Stimulated activated CD4-positive, alpha-beta T cell treated with anti-CD3 and anti-CD28 coated beads, Interleukin-1b, Interleukin-23, amount 100 ng/mL, for 24 hours (primary cell): ENCODE measurements at places on chromosomes 11 and 22.

- no peak for DNase-seq
These were observed 32.4 kb downstream of the ST3GAL4 start for GRCh38 chr11:126387857-126388256.

GRCh38 chr11:16844268-16844771 is 105.9 kb downstream of the C11orf58 start:
- DNase-seq: no peak

DNA sequence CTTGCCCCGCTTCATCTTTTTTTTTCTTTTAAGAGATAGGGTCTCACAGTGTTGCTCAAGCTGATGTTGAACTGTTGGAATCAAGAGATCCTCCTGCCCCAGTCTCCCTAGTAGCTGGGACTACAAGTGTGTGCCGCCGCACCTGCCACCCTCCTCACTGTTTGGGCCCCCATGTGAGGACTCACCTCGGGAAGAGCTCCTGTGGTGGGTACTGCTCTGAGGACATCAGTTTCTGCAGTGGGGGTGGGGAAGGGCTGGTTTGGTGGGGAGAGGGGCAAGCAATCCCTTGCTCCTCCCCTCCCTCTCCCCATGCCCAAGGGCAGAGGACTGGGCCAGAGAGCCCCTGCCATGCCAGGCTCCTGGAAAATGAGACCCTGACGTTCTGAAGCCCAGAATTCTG is 1.5 kb upstream of the SLC16A8 start:
- no peak for DNase-seq

GRCh38 chr11:69071086-69071800 is 22.5 kb downstream of the TPCN2 start:
- DNase-seq: no peak

DNA sequence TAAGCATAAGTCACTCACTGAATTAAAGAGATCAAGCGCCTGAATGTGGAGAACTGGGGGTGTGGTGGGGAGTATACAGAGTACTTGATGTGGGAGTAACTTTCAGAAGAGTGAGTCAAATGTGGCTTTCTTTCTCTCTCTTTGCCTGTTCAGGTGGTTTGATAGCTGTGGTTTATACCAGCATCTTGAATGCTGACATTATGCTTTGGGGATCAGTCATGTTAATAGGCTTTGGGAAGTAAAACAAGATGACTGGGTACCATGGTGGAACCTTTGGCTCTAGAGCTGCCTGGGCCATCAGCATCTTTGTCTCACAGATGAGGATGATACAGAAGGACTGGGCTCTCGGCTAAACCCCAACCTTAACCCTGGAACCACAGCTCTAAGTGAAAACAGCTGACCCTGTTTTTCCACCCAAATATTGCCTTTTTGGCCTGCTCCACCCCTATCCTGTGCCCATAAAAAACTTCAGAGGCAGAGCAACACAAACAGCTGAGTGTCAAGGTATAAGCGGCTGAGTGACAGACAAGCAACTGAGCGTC is 58.2 kb upstream of the GNAZ start:
- DNase-seq: peak; percentile 39

DNA sequence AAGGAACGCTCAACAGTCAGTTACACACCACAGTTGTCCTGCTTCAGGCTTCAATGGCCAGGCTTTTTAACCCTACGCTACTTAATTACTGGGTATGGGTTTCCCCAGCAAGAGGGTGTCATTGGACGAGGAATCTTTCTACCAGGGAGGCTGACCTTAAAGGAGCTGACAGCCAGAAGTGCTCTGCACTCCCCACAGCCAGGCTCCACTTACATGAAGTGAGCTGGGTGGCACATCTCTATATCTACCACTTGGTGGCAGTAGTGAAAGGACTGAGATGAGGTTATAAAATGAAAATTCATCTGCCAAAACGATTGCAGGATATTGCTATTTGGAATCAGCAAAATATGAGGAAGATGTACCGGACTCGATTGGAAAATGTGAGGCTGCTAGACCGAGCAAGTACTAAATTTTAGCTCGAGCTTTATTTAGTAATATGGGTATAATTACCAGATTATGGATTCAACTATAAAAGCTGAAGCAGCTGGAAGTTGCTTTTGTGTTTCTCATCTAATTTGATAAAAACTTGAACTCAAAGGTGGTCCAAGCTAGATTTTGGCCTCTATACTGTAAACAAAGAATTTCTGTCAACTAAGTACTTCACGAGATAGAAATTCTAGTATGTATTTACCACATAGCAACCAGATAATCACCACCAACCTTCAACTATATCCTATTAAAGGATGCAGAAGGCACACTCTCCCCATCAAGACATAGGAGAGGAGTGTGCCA is 53.9 kb upstream of the CEP126 start:
- no peak for DNase-seq

DNA sequence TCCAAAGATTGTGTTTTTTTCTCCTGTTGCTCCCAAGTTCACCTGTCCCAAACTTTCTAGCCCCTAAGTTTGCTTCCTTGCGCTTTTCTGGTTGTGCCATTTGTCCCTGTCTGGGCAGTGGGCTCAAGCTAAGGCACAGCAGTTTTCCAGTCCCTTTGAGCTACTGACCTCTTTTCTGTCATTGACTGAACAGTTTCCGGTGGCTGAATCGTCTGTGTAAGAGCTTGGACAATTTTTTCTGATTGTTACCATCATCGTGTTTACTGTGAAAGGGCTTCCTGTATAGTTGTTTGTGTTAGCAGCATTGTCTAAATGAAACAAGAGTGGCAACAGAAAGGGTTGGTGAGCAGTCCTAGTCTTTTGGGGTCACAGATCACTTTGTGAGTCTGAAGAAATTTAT is 49.8 kb downstream of the BMAL1 start:
- DNase-seq: no peak

- no peak for DNase-seq
These were observed 55.7 kb downstream of the ANO1 start for GRCh38 chr11:70133771-70134335.

DNA sequence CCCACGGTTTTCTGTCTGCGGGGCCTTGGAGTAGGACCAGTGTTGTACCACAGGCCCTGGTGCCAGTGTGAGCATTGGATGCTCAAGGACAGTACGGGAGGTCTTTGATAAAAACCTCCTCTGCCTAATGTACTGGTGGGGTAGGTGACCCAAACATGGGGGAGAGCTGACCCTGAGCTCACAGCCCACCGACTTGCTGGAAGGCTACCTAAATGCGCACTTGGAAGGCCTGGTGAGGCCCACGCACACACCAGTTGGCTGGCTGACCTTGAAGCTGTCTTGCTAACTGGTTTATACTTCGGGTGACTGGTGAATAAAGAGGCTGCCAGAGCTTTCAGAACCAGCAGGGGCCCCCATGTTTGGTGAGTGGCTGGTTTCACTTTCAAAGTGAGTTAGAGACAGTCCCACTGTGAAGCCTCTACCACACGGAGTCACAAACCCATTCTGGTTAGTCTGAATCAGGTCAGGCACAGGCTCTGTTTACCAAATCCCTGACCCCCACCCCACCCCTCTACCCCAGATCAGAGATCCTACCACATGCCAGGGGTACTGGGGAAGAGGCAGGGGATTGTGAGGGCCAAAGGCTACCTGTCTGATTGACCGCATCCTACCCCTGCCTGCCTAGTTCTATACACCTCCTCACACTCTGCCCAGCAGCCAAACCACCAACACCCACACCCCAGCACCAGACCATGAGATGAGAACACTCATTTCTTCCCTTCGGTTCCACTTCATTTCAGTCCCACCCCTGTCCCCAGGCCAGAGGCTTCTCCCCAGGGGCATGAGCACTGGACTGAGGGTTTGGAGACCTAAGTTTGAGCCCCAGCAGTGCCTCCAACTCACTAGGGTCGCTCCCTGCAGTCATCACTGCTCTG is 12.7 kb upstream of the IL2RB start:
- peak; percentile 73 for DNase-seq
